ENCODE measurements at places on chromosomes 2 and 18.

DNA sequence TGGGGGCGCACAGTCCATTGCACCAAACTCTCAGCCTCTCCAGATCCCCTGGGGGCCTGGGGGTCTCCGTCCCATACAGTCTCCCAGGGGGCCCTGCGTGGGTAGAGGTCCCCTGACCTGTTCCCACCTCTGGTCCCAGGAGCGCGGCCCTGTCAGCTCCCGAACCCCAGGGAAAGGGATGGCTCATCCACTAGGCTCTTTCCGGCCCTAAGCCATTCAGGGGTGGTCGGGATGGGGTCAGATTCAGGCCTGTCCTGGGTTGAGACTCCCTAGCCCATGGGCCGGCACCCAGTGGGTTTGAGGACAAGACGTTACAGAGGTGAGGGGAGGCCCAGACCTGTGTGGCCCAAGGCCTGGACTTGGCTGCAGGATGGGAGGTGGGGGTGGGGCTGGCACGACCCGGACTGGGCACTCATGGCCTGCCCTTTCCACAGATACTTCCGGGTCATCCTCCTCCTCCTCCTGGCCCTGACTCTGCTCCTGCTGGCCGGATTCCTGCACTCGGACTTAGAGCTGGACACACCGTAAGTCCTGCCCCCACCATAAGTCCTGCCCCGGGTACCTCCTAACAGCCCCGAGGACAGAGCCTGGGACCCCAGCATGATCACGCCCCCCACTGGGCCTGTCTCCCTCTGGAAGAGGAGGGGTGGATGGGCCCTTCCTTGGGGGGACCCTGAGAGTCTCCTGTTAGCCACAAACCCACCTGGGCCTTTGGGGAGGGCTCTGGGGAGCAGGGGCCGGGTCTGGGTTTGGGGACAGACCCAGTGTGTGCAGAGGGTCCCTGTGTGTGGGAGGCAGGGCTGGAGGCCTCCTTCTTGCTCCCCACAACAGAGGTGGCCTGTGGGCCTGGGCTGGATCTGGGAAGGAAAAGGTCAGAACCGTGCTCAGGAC is 10.1 kb upstream of the NEU4 start:
- no peak for DNase-seq

DNA sequence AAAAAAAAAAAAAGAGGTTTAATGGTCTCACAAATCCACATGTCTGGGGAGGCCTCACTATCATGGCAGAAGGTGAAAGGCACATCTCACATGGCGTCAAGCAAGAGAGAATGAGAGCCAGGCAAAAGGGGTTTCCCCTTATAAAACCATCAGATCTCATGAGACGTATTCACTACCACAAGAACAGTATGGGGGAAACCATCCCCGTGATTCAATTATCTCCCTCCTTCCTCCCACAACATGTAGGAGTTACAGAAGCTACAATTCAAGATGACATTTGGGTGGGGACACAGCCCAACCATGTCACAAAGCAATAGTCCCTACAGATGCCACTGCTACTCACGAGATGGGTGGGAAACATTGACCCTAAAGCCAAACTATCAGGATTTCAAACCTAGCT is 392.7 kb upstream of the ID2 start:
- DNase-seq, result no peak

- DNase-seq, result no peak
These were observed 46.1 kb upstream of the SH3BP4 start for GRCh38 chr2:234905547-234906265.

DNA sequence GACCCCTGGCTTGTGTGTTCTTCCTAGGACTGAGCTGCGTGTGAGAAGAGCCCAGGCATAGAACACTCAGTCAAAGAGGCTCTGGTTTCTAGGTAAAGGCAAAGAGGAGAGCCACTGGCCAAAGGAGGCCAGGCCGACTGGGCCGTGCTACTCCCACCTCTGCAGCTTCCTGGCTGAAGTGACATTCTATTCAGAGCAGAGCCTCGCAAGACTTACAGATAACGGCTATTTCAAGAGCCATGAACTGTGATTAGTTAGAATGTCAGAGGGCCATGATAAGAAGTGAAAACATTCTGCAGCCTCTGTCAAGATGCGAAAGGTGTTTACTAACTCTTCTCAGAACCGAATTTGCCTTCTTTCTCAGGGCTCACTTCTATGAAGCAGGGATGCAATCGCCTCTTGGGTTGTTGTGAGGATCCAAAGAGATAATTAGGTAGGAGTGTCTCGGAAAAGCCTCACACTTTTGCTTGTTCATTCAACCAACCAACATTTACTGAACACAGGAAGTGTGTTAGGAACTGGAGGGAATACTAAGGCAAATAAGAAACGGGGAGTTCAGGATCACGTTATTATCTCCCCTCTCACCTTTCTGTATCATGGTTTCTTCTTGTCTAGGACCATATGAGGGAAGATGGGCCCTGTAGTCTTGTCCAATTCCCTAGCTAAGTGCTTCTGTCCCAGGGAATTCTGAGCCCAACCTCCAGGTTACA is 3.4 kb upstream of the DNAJC5G start:
- no peak for DNase-seq

DNA sequence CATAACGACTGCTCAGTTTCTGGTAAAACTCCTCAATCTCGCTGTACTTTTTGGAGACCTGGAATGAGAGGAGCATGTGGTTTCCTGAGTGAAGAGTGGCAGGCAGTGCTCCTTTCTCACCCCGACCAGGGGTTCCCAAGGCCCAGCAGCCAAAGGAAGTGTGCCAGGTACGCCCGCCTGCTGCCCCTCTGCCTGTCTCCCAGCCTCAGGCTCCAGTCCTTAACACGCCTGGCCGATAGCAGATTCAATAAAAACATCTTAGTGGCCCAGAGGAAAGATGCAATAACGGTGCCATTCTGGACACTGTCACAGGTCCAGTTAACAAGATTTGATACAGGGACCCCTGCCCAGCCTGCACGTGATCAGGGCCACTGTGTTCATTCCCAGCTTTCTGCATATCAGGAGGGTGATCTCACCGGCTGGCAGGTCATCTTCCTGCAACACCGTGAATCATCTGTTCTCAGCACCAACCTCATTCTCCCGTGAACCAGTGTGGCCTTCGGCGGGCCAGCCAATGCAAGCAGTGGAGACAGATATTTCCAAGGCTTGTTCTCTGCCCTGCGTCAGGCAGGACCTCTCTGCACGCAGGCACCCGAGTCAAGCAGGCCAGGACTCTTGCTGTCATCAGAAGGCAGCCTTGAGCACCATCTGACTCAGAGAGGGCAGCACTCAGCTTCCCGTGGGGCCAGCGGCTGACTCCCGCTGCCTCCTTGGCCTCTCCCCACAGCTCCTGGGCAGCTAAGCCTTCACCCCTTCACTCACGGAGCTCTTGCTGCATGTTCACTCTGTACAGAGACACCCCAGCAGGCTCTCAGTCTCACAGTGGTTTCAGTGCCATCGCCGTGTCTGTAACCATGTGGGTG is 9.5 kb downstream of the HS1BP3 start:
- DNase-seq, result no peak

DNA sequence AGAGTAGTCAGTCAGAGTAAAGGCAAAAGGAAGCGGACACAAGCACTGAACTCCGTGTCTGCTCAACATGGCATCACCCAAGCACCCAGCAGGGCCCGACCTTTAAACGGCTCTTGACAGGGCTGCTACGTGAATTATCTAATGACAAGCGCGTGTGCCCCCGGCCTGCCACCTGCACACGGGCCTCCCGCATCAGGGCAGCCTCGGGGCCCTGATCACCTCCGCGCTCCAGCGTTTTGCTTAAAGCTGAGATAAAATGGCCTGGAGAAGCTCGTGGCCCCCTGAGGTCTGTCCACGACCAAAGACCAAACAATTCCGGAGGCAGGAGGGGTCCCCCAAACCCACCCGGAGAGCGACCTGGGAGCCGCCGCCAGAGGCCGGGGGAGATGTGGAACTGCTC is 376 bp downstream of the NDUFA10 start:
- no peak for DNase-seq

GRCh38 chr2:1236606-1237005 is 176.7 kb upstream of the TPO start:
- no peak for DNase-seq

GRCh38 chr2:209383212-209383611 is 40.6 kb upstream of the MAP2 start:
- DNase-seq, result no peak

GRCh38 chr2:225429717-225430116 is 30.2 kb downstream of the NYAP2 start:
- no peak for DNase-seq

GRCh38 chr2:64133828-64134227 is 10.4 kb downstream of the PELI1 start:
- no peak for DNase-seq

GRCh38 chr2:44955593-44956392 is 14.3 kb downstream of the SIX3 start:
- peak; percentile 55 for DNase-seq

DNA sequence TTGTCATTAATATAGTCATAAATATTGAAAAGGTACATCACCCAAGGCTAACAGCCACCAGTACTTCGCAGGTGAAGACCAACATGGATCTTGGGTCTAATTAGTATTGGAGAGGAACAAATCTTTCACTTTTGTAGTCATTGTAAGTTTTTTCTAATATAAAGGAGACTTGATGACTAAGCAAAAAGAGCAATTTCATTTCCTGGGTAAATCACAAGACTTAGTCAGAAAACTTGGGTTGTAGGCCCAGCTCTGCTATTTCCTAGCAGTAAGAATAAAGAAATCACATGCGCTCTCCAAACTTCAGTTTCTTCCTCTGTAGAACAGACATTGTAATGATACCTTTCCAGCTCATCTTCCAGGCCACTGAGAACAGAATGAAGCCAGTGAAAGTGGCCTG is 40.9 kb downstream of the NRP2 start:
- no peak for DNase-seq

DNA sequence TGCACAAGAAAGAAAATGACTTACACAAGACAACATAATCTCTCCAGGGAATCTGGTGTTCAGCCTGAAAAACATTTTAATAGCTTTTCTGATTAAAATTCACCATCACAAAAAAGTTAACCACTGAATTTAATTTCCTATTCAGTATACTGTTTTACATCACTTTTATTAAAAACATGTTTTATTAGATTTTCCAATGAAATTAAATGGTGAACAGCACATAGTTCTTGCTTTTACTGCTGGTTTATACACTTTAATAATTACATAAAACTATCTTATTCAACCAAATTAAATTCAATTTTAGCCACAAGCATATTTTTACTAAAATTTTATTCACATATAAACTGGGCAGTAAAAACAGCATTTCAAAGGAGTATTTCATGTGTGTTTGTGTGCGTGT is 138.3 kb downstream of the NOL4 start:
- no peak for DNase-seq

DNA sequence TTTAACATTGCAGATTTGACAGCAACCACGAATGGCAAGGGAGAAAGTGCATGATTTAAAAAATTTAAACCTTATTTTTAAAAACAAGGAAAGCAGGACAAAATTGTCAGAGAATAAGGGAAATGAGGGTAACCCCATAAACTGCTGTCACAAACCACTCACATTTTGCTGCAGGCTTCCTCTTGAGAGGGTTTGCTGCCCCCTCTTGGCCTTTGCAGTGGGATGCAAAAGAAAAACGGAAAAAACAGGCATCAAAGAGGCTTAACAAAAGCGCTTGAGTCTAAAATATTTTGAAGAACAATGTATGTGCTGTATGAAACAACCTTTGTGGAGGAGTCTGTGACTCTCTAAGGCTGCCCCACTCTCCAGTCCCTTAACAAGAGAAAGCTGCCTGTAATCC is 91.6 kb downstream of the TMX3 start:
- DNase-seq, result no peak

GRCh38 chr2:238893349-238894000 is 45.6 kb downstream of the TWIST2 start:
- no peak for DNase-seq

DNA sequence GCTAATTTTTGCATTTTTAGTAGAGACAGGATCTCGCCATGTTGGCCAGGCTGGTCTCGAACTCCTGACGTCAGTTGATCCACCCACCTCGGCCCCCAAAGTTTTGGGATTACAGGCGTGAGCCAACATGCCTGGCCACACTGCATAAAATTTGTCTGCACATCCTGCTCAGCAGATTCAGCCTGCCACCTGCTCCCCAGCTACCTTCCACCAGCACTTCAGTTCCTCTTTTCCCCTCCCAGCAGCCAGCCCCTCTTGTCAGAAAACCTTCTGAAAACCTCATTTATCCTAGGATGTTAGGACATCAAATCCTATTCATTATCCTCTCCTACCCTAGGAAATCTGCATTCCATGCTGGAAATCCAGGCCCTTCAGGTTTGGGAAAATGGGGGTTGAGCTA is 99.4 kb upstream of the STPG4 start:
- no peak for DNase-seq

DNA sequence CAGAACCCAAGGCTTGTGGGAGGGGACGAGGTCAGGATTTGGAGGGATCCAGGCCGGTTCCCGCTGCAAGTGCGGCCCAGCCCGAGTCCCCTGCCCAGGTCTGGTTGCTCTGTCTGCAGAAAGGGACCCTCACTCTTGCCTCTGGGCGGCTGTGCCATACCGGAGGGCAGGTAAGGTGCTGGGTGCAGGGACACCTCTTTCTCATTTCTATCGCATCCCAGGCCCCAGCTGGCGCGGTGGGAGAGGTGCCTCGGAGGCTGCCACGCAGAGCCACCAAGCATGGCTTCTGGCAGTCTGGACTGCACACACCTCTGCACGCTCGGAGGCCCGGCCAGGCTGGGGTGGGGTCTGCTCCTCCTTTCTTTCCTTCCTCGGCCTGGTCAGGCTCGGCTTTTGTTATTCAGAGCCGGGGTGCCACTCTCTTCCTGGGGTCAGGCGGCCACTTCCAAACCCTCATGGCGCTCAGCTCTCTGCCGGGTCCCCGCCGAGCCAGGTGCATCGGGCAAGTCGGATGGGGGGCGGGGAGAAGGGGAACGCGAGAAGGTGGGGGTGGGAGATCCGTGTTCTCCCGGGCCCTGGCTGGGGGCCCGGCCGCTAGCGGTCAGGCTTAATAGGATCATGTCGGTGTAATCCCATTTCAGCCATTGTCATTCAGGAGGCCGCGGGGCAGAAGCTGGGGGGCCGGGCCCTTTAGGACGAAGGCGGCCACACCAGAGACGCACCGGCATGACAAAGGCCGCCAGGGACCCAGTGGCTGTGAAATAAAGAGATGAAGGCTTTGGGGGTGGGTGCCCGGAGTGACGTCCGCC is 9.0 kb downstream of the GBX2 start:
- no peak for DNase-seq

- no peak for DNase-seq
These were observed 109.8 kb downstream of the FSHR start for GRCh38 chr2:49044350-49045079.
